ENCODE measurements at places on chromosomes 6 and 20.

- DNase-seq, result no peak
These were observed 163.6 kb downstream of the BTBD9 start for GRCh38 chr6:38476141-38476540.

DNA sequence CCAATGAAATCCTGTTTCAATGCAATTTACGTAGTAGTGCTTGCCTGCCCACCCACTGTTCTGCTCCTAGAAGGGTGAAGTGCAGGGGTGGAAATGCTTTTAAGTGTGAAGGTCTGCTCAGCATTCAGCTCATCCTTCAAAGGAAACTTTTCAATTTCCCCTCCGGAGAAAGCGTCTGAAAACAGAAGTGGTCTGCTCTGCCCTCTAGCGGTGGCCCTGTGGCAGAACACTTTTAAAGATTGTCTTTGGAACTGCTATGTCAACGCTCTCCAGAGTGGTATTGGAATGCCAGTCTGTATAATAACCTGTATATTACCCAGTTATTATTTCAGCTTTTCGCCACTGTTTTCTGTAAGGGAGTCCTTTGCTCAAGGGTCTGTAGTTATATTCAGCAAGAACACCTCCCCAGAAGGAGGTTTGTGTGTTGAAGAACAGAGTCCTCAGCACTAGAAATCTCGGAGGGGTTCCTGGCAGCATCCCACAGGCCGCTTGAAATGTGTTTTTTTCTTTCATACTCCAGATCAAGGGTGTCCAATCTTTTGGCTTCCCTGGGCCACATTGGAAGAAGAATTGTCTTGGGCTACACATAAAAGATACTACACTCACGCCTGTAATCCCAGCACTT, 63.1 kb upstream of the KLHL31 start:
- peak; percentile 58 for DNase-seq

DNA sequence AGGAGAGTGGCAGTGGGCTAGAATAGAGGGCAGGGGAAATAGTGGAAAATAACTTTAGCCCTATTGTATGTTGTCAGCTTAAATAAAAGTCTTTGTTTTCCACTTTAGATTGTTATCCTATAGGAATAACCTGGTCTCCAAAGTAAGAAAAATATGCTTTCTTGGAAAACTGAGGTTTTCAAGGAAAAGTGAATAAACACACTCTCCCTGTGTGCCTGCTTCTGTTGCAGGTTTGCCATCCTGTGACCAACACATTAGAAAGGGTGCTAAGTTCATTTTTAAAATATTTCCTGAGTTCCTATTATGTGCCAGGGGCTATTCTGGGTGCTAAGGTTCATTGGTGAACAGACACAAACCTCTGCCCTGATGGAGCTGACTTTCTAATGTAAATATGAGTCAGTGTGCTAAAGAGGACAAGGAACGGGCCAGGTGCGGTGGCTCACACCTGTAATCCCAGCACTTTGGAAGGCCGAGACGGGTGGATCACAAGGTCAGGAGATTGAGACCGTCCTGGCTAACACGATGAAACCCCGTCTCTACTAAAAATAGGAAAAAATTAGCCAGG, 23.5 kb downstream of the BICRAL start:
- no peak for DNase-seq

DNA sequence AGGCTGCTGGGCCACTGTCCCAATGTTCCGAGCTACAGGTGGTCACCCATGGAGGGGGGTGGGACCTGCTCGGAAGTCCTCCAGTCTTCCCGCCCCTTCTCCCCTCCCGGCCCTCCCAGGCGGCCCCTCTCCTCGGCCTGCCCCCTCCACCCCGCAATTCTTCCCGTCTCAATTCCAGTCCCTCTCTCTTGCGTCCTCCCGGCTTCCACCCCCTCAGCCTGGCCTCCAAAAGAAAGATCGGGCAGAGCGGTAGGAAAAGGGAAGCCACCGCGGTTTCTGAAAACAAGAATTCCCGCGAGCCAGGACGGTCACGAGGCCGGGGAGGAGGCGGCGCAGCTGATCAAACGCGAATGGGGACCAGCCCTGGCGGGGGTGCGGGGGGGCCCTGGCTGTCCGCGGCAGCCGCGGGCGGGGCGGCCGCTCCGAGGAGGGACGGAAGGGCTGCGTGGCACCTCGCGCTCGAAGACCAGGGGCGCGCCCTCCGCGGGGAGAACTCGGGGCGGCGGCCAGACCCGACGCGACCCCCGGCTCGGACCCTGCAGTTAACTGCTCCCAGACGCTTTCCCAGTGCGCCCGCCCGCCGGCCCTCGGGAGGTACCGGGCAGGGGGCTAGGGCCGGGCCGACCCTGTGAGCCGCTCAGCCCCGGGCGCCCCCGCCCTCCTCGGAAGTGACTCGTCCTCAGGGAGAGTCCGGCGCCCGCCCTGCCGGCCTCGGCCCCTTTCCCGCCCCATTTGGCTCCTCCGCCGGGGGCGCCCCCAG, 1.0 kb downstream of the PXDC1 start:
- no peak for DNase-seq

- no peak for DNase-seq
These were observed 131.3 kb downstream of the CEBPB start for GRCh38 chr20:50321797-50322480.

Measured in stimulated activated CD4-positive, alpha-beta T cell treated with anti-CD3 and anti-CD28 coated beads, Interleukin-2, amount 100 ng/mL, for 24 hours (primary cell).